ENCODE measurements at places on chromosomes 5 and 9. TPM values are rescaled to one million over a fixed set of nuclear protein-coding genes. Genes with fewer than 3 reads are reported as not detected.

SVEP1 gene
- 101 TPM for total RNA-seq

TSSK1B gene
- 1.4 TPM for total RNA-seq

IFNK gene
- total RNA-seq: not detected

FAM221B gene
- total RNA-seq: not detected

DNA sequence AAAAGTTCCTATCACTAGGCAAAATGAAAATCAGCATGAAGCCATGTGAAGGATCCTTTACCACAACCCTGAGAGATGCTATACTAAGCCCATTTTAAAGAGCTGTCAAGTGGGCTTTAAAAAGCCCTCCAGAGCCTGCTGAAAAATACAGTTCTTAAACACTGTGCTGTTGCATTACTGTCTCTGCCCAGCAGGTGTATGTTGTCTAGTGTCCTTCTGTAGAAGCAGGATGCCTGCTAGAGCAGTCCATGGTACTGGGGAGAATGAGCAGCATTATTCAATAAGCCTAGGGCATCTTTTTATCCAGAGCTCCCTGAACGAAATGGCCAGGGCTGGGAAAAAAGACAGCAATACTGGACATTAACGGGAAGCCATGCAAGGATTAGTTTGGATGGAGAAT is 126.2 kb upstream of the PLCXD3 start:
- peak; percentile 18 for DNase-seq

Measured in fibroblast of the aortic adventitia (primary cell).